ENCODE measurements at places on chromosomes 1 and 21.

DNA sequence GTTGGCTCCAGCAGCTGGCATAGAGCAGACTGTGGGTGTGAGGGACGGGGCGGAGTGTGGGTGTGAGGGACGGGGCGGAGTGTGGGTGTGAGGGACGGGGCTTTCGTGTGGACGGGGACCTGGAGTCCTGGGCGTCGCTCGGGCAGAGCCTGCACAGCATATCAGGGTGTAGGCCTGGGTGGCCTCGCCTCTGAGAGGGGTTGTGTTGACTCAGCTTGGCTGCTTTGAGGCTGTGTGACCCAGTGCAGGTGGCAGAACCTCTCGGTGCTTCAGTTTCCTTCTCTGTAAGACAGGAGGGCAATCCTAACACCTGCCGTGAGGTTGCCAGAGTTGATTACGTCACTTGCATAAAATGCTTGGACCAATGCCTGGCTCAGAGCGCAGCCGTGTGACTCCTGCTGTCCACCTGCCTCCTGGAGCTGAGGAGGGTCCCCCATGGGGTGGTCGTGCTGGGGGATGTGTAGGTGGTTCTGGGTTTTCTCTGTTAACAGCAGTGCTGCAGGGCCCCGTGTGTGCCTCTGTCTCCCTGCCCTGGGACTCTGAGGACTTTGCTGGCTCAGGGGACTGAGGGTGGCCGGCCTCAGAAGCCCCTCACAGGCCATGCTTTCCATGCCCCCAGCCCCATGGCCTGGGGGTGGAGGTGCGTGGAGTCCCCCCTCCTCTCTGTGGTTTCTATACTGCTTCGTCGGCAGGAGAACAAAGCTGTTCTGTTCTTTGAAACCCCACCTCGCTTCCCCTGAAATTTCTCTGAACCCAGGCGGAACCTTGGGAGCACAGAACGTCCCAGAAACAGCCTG is 15.4 kb downstream of the PDXK start:
- no peak for DNase-seq

DNA sequence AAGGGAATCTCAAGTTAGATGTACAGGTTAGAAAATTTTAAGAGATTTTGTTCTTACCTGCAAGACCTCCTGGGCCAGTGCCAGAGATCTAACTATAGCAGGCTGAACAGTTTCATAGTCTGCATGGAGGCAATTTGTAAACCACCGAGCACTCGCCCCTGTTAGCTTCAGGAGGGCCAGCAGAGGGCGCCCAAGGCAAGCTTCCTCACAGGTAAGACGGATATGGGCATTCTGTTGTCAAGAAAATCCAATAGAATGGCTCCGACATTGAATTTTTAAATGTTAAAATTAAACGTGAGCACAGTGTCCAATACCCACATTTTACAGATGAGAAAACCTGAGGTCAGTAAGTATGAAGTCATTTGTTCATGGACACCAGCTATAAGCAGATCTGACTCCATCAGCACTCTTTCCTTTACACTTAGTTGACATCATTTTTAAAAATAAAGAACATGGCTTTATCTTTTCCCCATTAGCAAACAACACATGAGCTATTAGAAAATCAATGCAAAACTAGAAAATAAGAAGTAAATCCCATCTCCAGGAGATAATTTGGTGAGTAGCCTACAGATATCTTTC is 2.2 kb downstream of the REG4 start:
- DNase-seq, result peak; percentile 61

DNA sequence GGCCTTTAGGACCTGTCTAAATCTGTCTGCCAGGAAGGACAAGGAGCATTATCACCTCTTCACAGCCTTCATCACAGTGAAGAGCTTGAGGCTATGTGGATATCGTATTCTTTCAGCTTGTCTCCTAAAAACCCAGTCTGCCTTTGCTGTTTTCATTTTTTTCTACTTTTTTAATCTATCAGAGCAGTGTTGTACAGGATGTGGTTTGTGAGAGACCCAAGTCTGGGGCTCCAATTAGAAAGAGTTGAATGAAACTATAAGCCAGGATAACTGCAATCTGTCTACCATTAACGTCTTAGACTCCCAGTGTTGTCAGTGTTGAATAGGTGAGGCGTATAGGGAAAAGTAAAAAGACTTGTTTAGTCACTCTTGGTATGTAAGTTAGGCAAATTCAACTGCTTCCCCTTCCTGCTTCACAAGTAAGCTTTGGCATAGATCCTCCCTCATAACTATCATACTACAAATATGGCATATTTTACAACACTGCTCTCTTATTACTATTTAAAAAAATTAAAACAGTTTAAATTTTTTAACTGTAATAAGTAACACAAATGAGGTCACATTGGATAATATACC is 1225.8 kb upstream of the PRMT6 start:
- no peak for DNase-seq

- DNase-seq, result no peak
These were observed 53.6 kb downstream of the MAB21L3 start for GRCh38 chr1:116164604-116165368.

DNA sequence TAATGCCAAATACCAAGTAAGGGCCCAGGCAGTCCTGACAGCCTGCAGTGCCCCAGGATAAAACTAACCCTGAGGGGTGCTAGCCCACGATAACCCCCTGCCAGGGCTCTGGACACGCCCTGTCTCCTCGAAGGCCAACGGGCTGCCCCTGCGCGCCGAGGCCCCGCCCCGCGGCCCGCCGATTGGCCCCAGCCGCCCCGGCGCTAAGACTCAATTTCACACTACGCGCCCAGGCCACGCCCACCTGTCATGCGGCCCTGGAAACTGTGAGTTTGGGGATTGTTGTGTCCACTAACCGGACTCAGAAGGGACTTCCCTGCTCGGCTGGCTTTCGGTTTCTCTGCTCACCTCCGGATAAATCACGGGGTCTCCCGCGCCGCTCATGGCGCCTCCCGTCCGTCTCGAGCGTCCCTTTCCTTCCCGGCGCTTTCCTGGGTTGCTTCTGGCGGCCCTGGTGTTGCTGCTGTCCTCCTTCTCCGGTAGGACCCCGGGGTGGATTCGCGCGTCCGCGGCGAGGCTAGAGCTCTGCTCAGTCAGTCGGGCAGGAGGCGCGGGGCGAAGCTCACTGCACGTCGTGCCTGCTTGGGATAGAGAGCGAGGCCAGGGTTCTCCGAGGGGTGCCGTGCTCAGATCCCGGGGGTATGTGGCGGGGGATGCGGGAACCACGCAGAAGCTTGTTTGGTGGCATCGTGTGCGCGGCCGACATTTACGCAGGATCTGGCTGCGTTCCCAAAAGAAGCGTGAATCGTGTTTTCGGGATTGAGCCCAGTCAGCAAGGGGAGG is at the start of gene CR1L:
TSS of gene CR1L (plus strand) at position 282 of the 783 bp plus-strand sequence. CDS start at position 383, 101 bp downstream.
- DNase-seq, result peak; percentile 67

DNA sequence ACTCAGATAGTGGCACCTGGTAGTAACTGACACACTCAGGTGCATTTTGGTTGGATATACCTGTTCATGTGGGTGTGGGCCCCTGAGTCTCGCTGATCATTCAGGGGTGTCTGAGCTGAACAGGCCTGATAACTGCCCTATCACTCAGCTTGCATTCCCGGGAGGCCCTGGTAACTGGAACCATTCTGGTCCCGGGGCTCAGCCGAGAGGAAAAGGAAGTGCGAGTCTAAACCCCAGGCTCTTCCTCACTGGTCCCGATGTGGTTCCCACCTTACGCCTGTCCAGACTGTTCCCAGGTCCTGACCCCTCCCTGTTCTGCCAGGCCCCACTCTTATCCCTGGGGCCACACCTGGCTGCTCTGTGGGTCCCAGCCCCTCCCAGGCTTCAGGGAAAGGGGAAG is 11.7 kb upstream of the CDK18 start:
- no peak for DNase-seq

- no peak for DNase-seq
These were observed 87.5 kb downstream of the RRAGC start for GRCh38 chr1:38772026-38772425.

GRCh38 chr1:184947497-184948256 is 26.6 kb downstream of the NIBAN1 start:
- no peak for DNase-seq

- no peak for DNase-seq
These were observed 29.1 kb upstream of the SOAT1 start for GRCh38 chr1:179264507-179264906.

- no peak for DNase-seq
These were observed 7.5 kb downstream of the COL9A2 start for GRCh38 chr1:40309374-40310128.

- DNase-seq, result no peak
These were observed 32.5 kb upstream of the DMBX1 start for GRCh38 chr1:46457178-46457577.

GRCh38 chr1:150234309-150234565 is 1.7 kb downstream of the ANP32E start:
- DNase-seq, result no peak

DNA sequence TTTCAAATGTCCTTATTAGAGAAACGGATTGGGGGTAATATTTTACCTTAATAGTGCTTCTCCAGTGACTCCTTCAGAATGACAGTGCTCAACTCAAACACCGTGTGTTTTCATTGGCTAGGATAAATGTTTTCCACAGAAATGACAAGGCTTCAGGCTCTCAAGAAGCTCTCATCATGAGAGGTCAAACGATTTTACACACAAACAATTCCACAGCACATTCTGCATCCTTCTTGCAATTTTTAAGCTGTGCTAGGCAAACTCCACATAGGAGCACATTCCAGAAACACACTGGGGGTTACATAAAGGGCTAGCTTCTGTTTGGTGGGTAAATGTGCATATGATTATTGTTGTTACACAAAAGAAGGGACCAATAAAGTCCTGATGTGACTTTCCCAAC is 75.5 kb upstream of the IPO9 start:
- DNase-seq, result no peak

DNA sequence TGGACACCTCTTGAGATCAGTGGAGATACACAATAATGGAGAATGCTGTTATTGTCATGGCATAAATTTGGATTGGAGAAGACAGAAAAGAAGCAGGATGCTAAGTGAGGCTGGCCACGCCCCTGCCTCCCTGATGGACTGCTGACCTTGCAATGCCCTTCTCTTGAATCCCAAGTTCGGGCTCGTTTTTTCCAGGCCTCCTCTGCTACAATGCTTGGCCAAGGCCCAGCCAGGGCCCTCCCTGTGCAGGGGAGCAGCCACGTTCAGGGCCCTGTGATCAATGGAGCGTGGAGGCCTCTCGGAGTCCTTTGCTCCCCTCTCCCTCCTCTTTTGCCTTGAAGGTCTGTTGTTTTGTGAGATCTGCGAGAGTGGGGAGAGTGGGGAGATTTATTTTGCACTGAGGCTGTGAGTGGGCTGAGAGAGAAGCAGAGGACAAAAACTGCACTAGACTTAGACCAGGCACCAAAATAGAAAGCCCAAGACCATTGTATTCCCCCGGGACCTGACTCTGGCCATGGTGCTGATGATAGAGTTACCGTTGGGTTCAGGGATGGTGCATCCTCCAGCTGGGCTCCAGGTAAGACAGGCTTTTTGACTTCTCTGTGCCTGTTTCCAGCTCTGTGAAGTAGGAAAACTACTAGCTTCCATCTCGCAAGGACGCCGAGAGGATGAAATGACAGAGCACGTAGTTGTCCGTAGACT is 268.6 kb downstream of the KAZN start:
- no peak for DNase-seq

DNA sequence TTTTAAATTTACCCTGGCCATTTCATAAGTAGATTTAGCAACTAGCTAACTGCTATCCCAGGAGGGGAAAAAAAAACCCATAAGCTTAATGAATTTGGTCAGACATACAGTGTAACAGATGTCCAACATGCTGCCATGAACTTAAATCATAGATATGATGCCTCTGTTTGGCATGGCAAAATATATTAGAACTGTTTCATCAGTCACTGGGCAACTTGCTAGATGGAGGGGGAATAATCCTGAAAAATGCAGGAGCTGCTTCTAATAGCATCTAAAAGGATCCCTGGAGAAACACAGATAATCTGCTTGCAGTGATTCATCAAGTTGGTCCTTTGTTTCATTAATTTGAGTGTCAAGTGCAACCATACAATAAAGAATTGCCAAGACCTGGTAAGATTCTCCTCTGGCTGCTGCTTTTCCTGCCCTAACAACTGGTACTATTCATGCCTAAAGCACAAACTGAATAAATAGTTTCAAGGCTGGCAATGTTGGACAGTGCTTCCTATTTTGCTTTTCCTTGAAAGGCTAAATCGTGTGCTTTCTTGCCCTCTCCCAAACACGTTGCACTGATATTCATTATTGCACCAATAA is 1.5 kb upstream of the ST6GALNAC5 start:
- no peak for DNase-seq

DNA sequence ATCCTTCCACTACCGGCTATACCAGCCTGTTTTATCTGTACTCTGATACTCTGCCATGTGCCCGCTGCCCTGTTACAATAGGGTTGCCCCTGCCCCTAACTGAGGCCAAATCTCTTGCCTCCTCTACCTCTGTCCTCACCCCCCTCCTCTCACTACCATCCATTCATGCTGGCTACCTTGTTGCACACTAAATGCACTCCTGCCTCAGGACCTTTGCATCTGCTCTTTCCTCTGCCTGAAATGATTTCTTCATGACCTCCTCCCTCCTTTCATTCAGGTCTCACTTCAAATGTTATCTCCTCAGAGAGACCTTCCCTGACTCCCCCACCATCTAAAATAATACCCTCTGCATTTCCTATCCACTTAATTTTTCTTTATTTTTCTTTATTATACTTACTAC is 7.7 kb upstream of the SYDE2 start:
- no peak for DNase-seq

DNA sequence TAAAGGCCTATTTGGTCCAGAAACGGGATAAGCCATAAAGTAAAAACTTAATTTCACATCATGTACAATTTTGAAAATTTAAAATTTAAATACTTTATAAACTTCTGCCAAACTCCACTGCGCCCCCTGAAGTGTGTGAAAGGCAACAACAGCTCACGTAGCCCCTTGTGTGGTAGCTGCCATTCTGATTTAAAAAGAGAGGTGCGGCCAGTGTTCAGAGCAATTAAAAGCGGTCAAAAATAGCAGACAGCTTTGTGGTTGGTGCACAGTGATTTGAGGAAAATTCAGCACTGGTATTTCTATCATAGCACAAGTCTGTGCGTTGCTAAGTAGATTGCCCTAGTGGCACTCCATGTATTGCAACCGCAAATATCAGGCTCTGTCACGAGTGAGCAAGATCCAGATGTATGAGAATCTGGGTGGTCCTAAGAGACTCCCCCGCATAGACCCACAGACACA is 122.5 kb downstream of the ATG4C start:
- no peak for DNase-seq

- no peak for DNase-seq
These were observed 220.1 kb upstream of the VAMP3 start for GRCh38 chr1:7550981-7551380.

GRCh38 chr1:76006234-76006633 is 68.3 kb upstream of the ST6GALNAC3 start:
- no peak for DNase-seq

- no peak for DNase-seq
These were observed 56.8 kb downstream of the TENT5C start for GRCh38 chr1:117662667-117663066.

Measured in CD4-positive, alpha-beta T cell treated with Interleukin-10 for 1 hour (primary cell).